CD4-positive, alpha-beta T cell treated with Interleukin-1 beta for 1 hour (primary cell): ENCODE measurements at places on chromosomes 12 and 14.
A peak's percentile ranks its signal among the peaks of the same experiment; 100 is the strongest.

GRCh38 chr14:69660344-69661193, 49.2 kb downstream of the SUSD6 start:
- no peak for DNase-seq

GRCh38 chr14:73295198-73295796, 58.0 kb downstream of the PAPLN start:
- no peak for DNase-seq

GRCh38 chr14:46999661-47000060, 348.1 kb upstream of the RPL10L start:
- no peak for DNase-seq

DNA sequence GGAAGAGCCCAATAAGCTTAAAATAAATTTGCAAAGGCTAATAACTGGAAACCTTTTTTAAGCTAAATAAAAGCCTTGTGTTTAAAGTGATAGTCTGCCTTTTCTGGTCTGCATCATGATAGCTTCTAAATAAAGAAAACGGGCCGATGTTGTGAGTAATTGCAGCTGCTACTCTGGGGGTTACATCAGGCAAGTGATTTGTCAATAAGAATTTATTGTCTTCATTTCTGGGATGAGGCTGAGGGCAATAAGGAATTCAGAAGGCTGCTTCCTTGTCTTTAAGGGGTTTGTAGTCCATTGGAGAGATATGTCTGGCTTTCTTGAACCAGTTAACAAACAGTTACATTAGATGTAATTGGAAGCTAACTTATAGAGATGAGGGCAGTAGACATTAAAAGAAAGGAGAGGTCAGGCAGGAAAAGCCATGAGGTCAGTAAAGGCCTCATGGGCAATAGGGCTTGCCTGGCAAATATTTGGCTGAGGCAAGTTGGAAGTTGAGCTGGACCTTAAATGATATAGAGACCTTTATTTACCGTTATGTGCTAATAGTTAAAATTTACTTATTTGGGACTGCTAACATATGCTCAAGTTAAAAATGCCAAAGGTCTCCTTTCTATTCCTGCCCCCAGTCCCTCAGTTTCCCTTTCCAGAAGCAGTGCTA, 85.0 kb downstream of the CRADD start:
- no peak for DNase-seq

DNA sequence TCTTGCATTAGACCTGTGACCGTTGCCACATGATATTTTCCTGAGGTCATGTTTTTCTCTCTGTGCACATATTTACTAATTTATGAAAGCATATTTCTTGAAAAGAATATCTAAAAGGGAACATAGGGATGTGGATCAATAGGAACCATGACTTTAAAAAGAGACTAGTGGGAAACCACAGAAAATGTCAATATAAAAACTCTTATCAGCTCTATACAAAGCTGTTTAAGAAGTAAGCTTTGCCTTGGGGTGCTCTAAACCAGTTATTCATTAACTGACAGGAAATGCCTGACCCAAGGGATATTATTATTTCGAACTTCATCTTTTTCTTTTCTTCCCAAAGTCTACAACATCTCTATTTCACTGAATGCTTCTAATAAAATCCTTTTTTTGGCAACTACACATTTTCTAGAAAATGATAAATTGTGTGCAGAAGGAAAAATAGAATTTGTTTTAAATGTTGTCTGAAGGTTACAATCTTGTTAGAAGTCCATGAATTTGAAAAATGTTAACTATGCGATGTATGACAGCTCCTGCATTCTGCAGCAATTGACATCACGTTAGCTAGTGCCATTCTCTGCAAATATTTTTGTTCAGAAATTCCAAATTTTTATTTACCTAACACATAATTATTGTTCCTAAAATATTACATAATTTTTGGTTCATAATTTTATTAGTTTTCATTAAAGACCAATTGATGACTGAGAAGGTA, 345.0 kb downstream of the SLC16A7 start:
- no peak for DNase-seq

- DNase-seq = no peak
Measured at GRCh38 chr14:72565917-72566316, 328.0 kb downstream of the DPF3 start.

DNA sequence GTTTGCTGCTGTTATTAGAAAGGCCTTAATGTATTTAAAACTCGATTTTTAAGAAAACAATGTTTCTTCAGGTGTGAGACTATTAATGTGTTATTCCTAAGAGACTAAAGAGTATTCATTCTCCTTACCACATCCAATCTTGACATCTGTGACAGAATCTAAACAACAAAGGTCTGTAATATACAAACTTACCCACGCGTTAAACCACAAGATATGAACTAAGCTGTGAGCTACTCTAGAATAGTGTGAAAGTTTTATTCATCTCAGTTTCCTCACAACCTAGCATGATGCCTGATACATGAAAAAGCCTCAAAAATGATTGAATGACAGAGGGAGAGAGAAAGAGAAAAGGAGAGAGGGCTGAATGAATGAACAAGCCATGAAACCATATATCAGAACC, 117.3 kb upstream of the COCH start:
- no peak for DNase-seq

DNA sequence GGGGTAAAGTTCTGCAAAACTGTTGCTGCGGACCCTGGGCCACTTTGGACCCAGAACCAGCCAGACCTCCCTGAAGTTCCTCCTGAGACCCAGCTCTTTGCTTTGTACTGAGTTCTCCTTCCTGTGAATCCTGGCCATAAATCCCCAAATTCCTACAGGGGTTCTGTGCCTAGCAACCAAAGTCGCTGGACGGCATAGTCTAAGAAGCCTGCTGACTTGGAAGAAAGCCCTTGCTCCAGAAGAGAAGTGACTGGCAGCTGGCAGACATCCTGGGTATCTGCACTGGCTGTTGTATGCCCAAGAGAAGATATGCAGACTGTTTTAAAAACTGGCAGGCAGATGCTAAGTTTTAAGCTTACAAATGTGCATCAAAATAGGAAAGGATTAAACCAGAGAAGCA, 99.9 kb upstream of the SLC24A4 start:
- no peak for DNase-seq

- no peak for DNase-seq
Measured at GRCh38 chr12:124682425-124683151, 115.2 kb upstream of the NCOR2 start.

- DNase-seq = no peak
Measured at GRCh38 chr12:121793440-121793837, at the start of gene RHOF. Gene RHOF (minus strand): TSS chr12:121793688. CDS start chr12:121793633, 55 bp downstream.

DNA sequence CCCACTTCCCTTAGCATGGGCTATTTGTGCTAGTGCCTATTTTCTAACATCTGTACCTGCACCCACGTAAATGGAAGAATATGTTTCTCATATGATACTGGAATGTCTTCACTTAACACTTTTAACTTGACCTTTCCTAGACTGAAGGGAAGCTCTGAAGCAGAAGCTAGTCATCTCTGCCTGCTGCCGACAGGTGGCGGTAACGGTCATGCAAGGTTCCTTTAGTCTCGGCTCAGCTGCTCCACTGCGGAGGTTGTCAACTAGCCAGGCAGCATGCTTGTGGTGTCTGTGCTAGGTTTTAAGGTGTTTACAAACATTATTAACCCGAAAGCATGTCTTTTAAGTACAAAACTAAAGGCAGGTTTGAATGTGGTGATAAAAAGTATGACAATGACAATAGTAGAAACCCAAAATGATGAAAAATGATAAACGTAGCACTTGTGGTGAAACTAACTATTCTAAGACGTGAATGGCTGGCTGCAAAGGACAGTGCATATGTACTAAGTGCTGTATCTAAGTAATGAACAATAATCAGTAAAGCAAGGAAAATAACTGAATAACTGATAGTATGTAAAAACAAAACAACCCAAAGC, 117.2 kb downstream of the GRIN2B start:
- DNase-seq = peak; percentile 45

DNA sequence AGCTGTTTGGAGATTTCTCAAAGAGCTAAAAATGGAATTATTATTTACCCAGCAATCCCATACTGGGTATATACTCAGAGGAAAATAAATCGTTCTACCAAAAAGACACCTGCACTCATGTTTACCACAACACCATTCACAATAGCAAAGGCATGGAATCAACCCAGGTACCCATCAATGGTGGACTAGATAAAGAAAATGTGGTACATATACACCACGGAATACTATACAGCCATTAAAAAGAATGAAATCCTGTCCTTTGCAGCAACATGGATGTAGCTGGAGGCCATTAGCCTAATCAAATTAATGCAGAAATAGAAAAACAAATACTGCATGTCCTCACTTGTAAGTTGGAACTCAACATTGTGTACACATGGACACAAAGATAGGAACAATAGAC, 37.9 kb downstream of the WBP11 start:
- DNase-seq = no peak

DNA sequence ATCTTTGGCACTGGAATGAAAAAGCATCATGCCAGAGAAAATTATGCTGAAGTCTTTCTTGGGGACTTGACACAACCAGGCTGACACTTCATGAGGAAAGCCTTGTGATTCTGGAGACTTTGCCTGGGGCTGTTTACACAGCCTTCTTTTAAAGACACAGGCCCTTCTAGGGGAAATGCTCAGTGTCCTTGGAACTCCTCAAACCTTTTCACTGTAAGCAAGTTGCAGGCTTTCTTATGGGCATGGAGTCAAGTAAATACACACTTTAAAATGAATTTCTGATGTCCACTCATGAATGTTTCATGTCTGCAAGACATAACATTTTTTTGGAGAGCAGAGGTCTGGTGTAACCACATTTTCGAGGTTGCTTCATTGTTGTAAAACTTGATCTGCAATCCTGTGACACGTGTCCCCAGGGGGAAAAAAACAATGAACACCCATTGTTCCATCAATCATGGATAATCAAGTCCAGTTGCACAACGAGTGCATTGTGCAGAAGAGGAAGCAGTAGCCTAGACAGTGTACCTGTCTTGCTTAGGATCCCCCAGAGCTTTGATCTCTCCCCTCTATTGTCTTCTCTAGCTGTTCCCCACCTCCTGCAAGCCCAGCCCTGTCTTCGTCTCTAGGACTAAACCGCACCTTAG, 155.1 kb upstream of the PRICKLE1 start:
- no peak for DNase-seq

DNA sequence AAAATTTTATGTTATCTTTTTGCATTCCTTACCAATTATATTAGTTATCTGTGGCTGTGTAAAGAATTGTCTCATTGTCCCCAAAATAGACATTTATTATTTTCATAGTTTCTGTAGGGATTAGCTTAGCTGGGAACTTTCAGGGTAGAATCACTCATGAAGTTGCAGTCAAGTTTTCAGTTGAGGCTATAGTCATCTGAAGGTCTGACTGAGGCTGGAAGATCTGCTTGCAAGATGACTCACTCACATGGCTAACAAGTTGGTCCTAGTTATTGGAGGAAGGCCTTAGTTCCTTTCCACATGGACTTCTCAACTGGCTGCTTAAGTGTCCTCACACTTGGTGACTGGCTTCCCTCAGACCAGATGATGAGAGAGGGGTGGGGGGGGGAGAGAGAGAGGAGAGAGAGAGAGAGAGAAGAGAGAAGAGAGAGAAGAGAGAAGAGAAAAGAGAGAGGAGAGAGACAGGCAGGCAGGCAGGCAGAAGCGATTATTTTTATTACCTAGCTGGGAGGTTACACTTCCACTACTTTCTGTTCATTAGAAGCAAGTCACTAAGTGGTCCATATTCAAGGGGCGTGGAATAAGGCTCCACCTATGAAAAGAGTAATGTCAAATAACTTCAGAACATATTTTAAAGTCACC, 6.4 kb downstream of the AP5M1 start:
- no peak for DNase-seq

DNA sequence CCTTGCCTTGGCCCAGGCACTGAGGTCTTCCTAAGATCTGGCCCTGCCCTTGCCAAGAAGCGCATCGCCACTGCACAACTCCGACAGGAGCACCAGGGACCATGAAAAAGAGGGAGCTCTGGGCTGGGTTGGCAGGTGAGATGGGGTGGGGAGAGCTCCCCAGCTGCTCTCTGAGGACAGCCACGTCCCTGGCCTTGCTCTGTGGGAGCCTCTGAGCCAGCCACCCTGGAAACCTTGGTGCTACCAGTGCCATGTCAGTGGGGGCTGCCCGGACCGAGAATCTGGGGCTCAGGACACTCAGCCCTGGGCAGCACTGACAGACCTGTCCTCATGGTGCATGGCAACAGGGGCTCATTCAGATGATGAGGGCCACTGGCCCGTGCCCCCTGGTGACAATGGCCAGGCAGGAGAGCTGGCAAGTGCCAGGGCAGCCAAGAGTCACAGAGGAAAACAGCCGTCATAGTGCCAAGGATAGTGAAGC, 134.8 kb downstream of the ZFP36L1 start:
- no peak for DNase-seq

DNA sequence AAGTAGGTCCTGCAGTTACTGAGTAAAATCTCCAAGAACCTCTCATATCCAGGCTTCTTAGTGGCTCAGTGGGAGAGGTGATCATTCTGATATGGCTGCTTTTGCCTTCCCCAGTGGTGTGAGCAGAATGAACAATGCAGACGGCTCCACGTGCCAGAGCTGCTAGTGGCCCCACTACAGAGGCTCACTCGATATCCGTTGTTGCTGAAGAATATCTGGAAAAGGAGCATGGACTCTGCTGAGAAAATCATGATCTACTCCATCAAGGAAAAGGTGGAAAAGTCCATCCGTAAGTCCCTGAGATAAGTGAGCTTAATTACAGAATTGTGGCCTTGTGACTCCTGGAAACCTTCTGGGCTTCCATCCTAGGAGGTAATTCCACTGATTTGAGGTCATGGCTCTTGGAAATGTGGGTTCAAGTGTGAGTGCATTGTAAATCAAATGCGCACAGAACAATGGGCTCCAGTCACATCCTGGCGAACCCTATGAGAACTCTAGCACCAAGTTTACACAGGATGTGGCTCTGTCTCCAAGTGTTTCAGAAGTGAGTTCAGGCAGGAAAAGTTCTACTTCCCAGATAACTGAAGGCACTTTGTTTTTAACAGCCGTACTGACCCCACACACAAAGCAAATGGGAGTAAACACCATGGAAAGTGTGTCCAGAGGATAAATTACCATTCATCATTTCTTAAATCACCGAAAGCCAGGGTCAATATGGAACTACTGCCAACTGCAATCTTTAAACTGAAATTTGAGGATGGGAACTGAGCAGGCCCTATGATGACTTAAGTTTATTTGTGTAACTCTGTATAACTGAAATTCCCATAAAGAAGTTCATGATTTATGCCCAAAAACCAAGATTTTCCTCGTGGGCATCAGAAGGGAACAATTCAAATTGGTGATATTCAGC, 51.4 kb downstream of the PLEKHG7 start:
- DNase-seq = no peak

DNA sequence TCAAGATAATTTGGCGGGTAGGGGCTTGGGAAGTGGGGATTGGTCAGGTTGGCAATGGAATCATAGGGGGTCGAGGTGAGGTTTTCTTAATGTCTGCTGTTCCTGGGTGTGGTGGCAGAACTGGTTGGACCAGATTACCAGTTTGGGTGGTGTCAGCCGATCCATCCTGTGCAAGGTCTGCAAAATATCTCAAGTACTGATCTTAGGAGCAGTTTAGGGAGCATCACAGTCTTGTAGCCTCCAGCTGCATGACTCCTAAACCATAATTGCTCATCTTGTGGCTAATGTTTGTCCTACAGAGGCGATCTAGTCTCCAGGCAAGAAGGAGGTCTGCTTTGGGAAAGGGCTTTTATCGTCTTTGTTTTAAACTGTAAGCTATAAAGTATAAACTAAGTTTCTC, 868.4 kb downstream of the DIO2 start:
- no peak for DNase-seq
